GDM1 (cell line): ENCODE measurements at places on chromosomes 2 and 18.

GRCh38 chr2:182949052-182949451 lies 82.6 kb upstream of the FRZB start:
- DNase-seq = no peak

- no peak for DNase-seq
These were observed 36.0 kb upstream of the CCDC195 start for GRCh38 chr2:224751996-224752698.

GRCh38 chr2:47654790-47655562 lies 128.0 kb upstream of the MSH6 start:
- no peak for DNase-seq

DNA sequence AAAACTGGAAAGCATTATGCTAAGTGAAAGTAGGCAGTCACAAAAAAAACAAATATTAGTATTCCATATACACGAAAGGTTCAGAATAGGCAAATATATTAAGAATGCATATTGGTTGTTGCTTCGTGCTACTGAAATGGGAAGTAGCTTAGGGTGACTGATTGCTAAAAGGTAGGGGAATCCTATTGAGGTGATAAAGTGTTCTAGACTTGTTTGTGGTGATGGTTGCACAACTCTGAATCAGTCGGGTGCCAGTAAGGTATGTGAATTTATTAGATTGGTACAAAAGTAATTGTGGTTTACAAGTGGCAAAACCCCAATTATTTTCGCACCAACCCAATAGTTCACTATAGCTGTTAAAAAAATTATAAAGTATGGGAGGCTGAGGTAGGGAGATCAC lies 20.7 kb downstream of the USP34 start:
- no peak for DNase-seq

- no peak for DNase-seq
These were observed 465.5 kb upstream of the FSHR start for GRCh38 chr2:49619804-49620203.

GRCh38 chr18:50240080-50240563 lies 26.2 kb downstream of the CFAP53 start:
- DNase-seq = no peak

- no peak for DNase-seq
These were observed 891.9 kb upstream of the LRRTM1 start for GRCh38 chr2:81196383-81196851.

DNA sequence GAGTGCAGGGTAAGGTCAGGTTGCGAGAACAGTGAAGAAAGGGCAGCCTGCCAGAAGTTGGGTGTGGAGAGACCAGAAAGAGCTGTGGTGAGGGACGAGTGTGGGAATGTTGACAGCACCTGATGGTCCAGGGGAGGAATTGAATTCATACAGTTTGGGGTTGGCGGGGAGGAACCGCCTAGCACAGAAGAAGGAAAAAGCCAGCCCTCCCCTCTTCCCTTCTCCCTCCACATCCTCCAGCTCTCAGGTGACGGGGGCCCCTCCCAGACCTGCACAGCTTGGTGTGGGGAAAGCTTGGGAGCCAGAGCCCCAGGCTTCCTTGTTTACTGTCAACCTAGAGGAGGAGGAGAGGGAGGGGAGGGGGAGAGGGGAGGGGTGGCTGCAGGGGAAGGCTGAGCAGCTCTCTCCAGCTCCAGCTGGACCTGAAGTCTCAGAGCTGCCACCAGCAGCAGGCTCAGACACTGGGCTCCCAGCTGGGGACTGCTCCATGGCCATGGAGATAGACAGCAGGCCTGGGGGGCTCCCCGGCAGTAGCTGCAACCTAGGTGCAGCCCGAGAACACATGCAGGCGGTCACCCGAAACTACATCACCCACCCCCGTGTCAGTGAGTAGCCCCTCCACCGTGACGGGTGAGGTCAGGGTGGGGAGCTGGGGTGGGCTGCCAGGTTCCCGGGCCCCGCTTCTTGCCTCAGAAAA lies at the start of gene ATP6V1B1:
TSS of gene ATP6V1B1 (plus strand) at position 433 of the 697 bp plus-strand sequence. CDS start at position 488, 55 bp downstream.
- no peak for DNase-seq

GRCh38 chr2:236872015-236872414 lies 213.7 kb upstream of the COPS8 start:
- no peak for DNase-seq

DNA sequence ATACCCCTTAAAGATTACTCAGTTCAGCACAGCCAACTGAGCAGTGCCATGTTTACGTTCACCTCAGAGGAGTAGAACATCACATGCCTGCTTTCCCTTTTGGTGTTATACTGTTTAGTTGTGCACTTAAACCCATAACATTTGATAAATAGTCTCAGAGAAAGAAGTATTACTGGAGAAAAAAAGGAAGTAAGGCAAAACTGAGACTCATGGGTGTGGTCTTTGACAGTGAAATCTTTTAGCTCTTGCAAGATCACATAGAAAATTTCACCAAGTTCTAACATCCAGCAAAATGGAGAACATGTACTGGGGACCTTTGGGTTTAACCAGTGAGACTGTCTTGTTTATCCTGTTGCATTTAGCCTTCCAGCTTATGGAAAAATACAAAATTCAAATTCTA lies 5.6 kb downstream of the TANK start:
- DNase-seq = no peak

GRCh38 chr2:3545788-3546478 lies 12.2 kb downstream of the RNASEH1 start:
- DNase-seq = no peak

GRCh38 chr2:63591566-63592175 lies 2.9 kb downstream of the MDH1 start:
- no peak for DNase-seq

DNA sequence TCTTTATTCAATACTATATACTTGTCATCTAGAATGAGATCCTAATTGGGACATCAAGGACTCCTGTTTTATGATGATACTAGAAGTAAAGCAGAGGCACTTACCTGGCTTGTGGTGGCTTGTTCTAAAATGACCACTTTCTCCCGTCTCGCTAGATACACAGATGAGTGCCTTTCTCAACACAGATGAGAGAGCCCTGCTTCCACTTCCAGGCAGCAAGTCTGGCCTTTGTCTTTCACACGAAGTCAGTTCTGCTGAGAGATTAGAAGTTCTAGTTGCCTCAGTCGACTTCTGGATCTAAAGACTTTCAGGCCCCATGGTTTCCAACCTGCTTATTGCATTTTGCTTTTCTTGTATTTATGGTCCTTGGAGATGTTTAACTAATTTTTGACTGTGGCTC lies 70.3 kb downstream of the PPP1R1C start:
- DNase-seq = no peak

GRCh38 chr2:202588647-202589581 lies 45.9 kb upstream of the FAM117B start:
- DNase-seq = peak; percentile 60

- DNase-seq = no peak
These were observed 14.4 kb upstream of the TET3 start for GRCh38 chr2:73970141-73970803.

DNA sequence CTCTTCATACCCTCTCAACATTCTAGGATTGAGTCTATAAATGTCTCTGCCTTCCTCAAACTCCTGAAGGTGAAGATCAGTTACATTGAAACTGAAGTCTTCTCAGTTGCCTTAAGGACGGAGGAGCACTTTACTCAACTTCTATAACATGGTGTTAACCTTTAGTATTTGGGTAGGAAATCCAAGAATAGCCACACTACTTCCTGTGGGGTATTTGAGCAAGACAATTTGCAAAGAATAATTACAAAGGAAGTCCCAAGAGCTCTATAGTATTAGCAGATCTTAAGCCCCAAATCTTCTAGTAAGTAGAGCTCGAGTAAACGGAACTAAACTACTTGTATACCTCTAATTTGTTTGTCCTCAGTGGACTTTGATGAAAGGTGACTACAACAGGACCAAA lies 80.9 kb downstream of the SP100 start:
- DNase-seq = no peak

- no peak for DNase-seq
These were observed 77.0 kb downstream of the CTIF start for GRCh38 chr18:48615566-48616401.

- no peak for DNase-seq
These were observed 75.8 kb downstream of the SDC1 start for GRCh38 chr2:20148923-20149702.

DNA sequence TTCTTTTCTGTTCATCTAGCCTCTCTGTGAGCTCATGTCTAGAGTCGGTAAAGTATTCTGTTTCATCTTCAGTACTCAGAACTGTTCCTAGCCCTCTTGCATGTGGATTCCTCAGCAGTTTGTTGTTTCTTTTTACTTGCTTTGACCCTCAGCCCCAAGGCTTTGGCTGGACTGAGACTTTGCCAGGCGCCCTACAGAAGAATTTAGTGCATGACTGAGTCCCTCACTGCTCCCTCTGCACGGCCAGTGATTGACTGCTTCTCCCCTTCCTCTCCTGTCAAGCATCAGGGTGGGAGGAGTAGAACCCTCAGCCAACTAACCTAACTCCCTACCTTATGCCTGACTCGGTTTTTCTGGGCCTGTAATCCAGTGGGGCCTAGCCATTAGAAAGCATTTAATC lies 109.8 kb downstream of the ESCO1 start:
- no peak for DNase-seq

- no peak for DNase-seq
These were observed 18.8 kb downstream of the DDX1 start for GRCh38 chr2:15610430-15610952.

GRCh38 chr2:103525756-103526155 lies 763.9 kb downstream of the TMEM182 start:
- no peak for DNase-seq

- no peak for DNase-seq
These were observed 128.8 kb upstream of the TACR1 start for GRCh38 chr2:75328156-75328555.

- no peak for DNase-seq
These were observed 720.3 kb downstream of the DPP10 start for GRCh38 chr2:115162494-115163293.

GRCh38 chr2:56348392-56349210 lies 164.8 kb downstream of the CCDC85A start:
- DNase-seq = no peak

DNA sequence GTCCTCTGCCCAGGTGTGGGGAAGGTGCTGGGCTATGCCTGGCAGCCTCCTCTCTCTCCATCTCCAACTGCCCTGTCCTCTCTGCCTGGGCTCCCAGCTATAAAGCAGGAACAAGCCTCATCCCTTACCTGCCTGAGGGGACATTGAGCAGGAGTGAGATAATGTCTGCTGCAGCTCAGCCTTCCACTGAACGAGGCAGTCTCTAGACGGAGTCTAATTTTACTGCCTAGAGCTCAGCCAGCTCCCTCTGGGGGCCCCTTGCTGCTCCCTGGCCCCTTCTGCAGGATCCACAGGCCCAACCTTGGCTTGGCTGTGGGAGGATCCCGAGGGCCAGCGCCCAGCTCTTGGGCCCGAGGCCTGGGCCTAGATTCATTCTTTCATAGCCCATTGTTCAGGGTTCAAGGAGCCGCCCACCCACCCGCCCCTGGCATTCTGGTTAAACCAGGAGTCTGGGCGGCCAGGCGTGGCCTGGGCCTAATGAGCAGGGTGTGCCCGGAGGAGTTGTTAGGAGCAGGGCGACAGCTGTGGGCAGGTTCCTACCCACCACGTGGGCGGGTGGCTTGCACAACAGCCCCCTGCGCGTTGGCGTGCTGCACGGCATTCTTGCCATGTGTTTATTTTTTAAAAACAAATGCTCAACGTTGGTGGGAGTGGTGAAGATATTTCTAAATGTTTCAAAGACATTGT lies 44.6 kb downstream of the FOSL2 start:
- no peak for DNase-seq

- DNase-seq = no peak
These were observed 252.1 kb downstream of the ZNF521 start for GRCh38 chr18:25099895-25100294.

- DNase-seq = no peak
These were observed 110.0 kb upstream of the EPAS1 start for GRCh38 chr2:46187112-46187618.

DNA sequence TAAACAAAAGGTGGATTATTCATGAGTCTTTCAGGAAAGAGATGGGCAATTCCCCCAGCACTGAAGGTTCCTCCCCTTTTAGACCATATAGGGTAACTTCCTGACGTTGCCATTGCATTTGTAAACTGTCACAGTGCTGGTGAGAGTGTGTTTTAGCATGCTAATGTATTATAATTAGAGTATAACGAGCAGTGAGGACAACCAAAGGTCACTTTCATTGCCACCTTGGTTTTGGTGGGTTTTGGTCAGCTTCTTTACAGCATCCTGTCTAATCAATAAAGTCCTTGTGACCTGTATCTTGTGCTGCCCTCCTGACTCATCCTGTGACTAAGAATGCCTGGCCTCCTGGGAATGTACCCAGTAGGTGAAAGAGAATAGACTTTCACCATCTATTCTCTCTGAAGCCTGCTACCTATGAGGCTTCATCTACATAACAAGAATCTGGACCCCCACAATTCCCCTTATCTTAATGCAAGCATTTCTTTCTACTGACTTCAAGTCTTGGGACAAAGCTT lies 148.7 kb downstream of the CABLES1 start:
- no peak for DNase-seq

DNA sequence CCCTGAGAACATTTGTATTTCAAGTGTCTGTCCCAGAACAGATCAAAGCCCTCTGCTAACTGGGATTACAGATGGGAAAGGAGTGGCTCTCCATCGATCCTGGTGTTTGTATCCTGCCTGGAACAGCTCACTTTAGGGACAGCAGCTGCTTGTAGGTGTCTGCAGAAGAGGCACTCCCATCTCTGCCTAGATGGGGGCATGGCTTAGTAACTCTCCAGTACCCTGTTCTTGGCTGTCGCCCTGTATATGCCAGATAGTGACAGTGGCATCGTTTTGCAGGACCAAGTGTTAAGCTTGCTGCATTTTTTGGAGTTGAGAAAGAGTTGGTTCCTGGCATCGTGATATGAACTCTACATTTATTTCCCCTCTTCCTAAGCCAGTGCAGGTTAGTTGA lies 189.9 kb downstream of the SH3RF3 start:
- DNase-seq = no peak

DNA sequence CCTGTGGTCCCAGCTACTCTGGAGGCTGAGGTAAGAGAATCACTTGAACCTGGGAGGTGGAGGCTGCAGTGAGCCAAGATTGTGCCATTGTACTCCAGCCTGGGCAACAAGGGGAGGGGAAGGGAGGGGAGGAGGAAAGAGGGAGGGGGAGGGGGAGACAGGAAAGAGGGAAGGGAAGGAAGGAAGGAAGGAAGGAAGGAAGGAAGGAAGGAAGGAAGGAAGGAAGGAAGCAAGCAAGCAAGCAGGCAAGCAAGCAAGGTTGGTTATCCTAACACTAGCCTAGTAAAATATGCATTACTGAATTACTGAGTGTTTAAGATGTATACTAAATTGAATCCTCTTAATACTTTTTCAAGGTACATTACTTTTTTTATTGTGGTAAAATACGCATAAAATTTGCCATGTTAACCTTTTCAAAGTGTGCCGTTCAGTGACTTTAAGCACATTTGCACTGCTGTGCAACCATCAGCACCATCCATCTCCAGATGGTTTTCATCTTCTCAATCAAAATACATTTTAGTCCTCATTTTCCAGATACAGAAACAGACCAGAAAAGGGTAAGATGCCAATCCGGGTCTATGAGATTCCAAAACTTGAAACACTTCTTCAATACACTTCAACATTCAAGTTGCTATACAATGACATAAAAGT lies 28.9 kb downstream of the NCKAP1 start:
- no peak for DNase-seq

GRCh38 chr2:43941966-43942365 lies 53.8 kb downstream of the LRPPRC start:
- no peak for DNase-seq

GRCh38 chr2:66814916-66815315 lies 380.0 kb downstream of the MEIS1 start:
- no peak for DNase-seq
